Activated CD4-positive, alpha-beta memory T cell treated with anti-CD3 and anti-CD28 coated beads for 36 hours (primary cell): ENCODE measurements at places on chromosomes 1 and 21. TPM values are rescaled to one million over a fixed set of nuclear protein-coding genes. Genes with fewer than 3 reads are reported as not detected.

The LAMTOR2 gene
- total RNA-seq = 65.1 TPM

The MPZ gene
- 5.8 TPM for total RNA-seq

The CATSPER4 gene
- not detected for total RNA-seq

The OPRD1 gene
- not detected for total RNA-seq

The OXCT2 gene
- total RNA-seq = 1.2 TPM

The S100A8 gene
- total RNA-seq = not detected

The HSD3B1 gene
- total RNA-seq = not detected
